ENCODE measurements at places on chromosomes 3 and 15.

DNA sequence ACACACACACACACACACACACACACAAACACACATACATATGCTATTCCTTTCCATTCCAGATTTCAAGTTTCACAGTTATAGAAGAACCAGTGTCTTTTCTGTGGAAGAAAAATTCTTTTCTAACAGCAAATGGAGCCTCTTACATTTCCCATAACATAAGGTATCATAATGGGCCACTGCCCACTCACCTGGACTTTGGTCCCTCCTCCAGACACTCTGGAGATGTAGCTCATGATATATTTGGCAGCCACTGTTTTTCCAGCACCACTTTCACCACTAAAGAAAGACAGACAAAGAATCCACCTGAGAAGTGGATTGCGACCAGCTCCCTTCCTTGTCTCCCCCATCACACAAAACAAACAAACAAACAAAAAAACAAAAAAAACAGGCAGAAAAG, 29.8 kb downstream of the LDHAL6B start:
- no peak for DNase-seq

DNA sequence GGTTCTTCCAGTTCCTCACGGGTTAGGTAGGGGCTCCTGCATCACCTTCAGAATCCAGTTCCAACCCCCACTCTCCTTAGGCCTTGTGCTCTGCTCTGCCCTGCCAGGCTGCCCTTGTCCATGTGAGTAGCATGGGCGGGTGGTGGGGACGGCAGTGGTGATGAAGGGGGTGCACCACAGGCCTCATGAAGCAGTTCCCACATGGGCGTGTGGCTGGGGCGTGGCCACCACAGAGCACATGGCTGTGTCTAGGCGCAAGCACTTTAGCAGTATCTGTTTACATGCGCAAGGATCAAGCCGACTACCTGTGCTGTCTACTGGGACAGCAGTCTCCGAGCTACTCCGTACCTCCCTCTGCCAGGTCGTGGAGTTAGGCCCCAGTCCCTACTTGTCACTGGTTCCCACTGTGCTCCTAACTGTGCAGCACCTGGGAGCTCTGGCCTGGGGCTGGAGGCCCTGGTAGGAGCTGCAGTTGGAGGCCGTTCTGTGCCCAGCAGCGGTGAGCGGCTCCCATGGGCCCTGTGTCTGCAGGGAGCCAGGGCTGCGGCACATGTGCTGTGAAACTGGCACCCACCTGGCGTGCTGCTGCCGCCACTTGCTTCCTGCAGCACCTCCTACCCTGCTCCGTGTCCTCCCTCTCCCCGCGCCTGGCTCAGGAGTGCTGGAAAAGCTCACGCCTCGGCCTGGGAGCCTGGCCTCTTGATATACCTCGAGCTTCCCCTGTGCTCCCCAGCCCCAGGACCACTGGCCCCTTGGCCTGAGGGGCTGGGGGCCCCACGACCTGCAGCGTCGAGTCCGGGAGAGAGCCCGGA, 53.5 kb downstream of the PLXNA1 start:
- DNase-seq: no peak

GRCh38 chr3:32239307-32240158, 1.1 kb downstream of the CMTM8 start:
- no peak for DNase-seq

DNA sequence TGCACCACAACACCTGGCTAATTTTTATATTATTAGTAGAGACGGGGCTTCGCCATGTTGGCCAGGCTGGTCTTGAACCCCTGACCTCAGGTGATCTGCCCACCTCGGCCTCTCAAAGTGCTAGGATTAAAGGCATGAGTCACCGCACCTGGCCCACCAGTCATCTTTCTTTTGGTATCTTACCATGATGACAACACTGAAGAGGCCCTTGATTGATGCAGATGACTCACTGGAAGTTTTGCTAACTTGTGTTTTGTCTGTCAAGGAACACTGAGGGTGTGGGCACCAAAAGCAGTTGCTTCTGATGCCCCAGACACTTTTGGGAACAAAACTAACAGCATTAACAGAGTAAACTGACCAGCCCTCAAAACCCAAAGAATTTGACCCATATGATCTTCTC, 88.3 kb downstream of the MYO5A start:
- no peak for DNase-seq

- no peak for DNase-seq
Observed at GRCh38 chr3:55854494-55854893, 367.4 kb upstream of the WNT5A start.

GRCh38 chr3:108001457-108001856, 89.4 kb downstream of the CD47 start:
- DNase-seq: no peak

DNA sequence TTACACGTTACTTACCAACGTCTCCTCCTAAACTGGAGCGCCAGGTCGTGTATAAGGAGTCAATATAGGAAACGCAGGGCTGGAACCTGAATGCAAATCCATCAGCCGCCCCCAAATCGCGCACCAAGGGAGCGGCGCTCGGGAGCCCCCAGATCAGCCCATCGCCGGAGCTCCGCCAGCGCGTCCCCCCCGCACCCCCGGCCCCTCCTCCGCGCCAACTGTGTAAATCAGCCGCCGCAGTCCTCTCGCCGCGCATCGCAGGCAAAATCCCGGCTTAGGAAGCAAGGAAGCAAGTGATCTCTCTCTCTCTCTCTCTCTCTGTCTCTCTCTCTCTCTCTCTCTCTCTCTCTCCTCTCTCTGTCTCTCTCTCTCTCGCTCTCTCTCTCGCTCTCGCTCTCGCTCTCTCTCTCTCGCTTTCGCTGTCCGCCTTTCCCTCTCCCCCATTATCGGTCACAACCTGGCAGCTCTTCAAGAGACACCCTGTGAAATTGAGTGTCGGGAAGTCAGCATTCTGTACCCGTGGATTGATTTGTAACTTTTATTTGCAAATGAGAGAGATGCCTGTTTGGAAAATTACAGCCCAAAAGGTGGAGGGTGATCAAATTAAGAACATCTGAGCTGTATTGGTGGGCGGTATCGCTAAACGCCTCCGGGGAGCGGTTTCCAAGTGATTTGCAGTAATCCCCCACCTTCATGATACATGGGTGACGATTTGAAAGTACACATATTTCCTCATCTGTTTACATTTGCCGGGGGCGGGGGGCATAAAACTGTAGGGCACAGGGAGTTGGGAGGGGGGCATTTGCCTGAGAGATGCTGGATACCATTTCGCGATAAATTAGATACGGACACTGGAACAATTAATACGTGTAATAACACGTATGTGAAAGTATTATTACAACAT, 645 bp upstream of the SLITRK3 start:
- DNase-seq: peak; percentile 10

- no peak for DNase-seq
Observed at GRCh38 chr15:37072181-37072580, 28.2 kb downstream of the MEIS2 start.

DNA sequence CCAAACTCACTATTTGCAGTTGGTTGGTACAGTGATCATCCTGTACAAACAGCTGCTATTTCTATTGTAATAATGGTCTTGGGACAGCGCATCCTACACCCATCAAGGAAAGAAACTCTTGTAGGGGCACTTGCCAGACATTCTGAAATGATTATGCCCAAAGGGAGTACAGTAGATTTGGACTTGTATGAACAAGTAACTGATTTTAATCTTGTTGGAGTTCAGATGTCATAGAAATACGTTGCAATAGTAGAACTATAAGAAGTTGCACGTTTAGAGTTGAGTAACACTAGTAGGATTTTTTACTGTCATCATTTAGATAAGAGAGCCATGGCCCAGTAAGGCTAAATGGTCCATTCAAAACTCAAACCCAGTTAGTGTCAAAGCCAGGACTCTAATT, 192.8 kb downstream of the SATB1 start:
- no peak for DNase-seq

DNA sequence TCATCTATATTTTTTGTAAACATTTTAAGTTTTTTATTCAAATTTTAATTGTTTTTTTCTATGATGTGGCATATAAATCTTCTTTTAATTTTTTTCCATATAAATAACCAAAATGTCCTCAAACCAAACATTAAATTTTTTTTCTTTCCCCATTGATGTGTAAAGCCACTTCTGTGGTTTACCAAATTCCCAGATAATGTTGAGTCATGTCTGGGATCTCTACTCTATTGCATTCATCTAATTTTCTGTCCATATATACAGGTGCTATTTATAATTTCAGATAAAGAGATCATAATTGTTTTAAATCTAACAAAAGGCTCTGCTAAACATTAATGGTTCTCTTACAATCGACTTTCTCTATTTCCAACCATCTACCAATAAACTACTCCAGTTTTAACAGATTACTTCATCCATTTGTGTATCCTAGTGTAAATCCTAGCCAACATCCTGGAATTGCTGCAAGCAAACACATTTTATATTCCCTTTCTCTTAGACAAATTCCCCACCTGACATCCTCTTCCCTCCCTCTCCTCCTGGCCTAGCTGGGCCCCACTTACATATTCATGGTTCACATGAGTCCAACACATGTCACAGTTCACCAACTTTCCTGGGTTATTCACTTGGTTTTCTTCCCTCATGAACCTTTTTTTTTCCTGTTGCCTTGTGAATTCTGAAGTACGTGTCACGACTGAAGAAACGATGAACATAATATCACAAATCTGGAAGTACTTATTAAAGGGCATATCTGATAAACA, 368.0 kb upstream of the AGTR1 start:
- no peak for DNase-seq

DNA sequence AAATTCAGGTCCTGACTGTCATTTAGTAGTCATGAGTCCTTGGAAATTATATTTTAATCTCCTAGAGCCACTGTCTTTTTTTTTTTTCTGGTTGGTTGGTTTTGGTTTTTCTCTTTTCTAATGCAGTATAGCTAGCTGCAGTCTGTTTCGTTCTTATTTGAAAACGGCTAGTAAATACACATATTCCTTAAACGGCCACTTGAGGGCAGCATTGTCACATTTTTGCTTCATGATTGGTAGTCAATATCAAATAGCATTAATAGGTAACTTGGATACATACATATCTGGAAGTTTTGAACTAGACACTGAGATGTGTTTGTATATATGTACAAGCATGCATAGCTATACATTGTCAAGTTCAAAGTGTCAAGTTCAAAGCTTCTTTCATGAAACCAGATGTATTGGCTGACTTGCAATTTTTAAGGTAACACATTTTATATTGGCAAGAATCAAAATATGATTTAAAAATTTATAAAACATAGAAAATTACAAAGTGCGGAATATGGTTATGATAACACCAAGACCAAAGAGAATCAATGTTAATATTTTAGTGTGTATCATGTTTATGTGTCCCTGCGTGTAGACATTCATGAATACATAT, 22.5 kb downstream of the GABRA5 start:
- no peak for DNase-seq

DNA sequence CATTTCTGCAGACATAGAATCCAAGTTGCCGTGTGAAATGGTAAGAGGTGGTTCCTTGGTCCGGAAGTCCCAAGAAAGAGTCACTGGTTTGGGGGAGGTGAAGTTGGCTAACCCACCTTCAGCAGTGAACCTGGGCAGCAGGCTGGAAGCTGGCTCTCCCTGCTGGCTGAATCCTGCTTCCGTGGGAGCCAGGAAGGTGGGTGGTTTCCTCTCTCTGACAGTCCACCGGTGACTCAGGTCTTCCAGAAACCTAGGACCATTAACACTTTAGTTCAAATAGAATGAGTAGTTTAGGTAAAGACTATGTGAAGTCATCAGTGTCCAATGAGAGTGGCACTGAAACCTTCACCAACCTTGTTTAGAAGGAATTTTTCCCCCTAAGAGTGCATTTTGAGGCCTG, 87.4 kb upstream of the CACNA2D3 start:
- DNase-seq: no peak

DNA sequence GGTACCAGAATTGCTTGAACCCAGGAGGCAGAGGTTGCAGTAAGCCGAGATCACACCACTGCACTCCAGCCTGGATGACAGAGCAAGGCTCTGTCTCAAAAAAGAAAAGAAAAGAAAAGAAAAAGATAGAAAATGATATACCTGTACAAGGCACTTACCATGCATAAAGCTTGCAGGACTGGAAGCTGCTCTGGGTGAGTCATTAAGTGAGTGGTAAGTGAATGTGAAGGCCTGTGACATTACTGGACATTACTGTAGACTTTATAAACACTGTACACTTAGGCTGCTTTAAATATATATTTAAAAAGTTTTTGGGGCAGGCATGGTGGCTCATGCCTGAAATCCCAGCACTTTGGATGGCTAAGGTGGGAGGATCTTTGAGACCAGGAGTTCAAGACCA, 99.2 kb downstream of the SLMAP start:
- no peak for DNase-seq

GRCh38 chr15:63984331-63984730, 62.0 kb downstream of the DAPK2 start:
- DNase-seq: no peak

DNA sequence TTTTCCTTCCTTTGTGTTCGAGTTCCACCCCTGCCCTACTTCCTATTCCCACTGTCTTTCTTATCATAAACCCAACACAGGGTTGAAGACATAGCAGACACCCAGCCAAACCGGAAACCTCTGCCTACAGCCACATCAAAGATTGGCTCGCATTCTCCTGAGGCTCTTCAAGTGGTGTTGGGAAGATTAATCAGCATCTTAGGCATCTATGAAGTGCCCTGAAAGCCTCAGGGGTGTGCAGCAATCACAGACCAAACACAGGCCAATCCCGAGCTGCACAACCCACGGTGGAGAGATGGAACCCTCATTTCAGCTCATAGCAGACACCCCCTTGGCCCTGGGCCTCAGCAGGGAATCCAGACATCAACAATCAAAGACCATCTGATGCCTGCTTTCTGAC, 255.9 kb downstream of the XXYLT1 start:
- DNase-seq: no peak

DNA sequence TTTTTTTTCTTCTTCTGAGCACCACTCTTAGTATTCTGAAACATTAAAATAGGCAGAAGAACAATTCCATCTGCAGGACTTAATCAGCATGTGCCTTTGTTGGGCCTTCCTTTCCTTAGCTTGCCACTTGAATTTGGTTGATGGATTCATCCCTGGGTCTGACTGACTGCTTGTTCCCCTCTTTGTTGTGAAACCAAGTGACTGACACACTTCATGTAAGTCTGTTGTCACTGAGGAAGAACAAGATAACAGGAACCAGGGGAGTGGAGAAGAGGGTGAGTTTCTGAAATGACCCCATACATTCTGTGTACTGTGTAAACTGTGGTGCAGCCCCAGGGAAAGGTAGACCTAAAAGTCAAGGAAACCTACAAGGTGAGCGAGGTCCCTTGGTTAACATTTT, 188.7 kb upstream of the TBC1D5 start:
- no peak for DNase-seq

Measured in cerebellar nuclear complex (tissue), 1 donor.